ENCODE measurements at places on chromosomes 16 and 17. TPM values are rescaled to one million over a fixed set of nuclear protein-coding genes. Genes with fewer than 3 reads are reported as not detected.
A peak's percentile ranks its signal among the peaks of the same experiment; 100 is the strongest.

- peak; percentile 24 for DNase-seq
Observed at GRCh38 chr16:49350265-49351095, 23.1 kb upstream of the C16orf78 start.

LRRC75A gene
- polyA plus RNA-seq = 3.9 TPM

EVI2B gene
- 2.0 TPM for polyA plus RNA-seq

GRCh38 chr17:57313097-57313835 is 56.9 kb downstream of the MSI2 start:
- DNase-seq = no peak

CNTROB gene
- polyA plus RNA-seq = 67.3 TPM

CLEC18B gene
- polyA plus RNA-seq = 137 TPM

DNA sequence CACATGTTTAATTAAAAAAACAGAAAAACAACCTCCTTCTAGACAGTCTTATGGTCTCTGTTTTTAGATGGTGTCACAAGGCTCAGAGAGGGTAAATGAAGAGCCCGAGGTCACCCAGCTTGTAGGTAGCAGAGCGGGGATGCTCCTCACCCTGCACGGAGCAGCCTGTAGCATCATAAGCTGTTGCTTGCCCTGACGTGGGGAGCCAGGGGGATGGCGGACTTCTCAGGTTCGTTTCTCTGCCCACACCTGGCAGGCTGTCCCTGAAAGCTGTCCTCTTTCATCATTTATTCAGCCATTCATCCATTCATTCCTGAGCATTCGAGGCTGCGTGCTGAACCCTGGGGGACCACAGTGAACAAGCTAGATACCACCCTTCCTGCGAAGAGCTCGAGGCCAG is 75.7 kb upstream of the KSR1 start:
- DNase-seq = no peak
